SW 1271 (cell line): ENCODE measurements at places on chromosomes 13 and 19.

DNA sequence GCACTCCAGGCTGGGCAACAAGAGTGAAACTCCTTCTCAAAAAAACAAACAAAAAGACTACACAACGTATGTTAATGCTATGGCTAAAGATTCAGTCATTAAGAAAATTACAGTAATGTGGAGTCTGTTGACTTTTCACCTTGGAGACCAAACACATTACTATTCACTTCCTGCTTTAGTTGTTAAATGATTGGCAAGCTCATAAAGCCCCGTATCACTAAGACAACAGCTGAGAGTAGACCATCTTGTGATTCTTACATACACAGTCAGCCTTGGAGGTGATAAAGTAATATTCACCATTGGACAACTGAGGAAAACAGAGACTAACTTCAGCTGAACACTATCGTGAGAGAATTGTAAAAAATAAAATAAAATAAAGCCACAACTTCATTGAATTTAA lies 86.5 kb downstream of the KCTD12 start:
- no peak for DNase-seq

- no peak for DNase-seq
Measured at GRCh38 chr19:39512988-39513387, 2.0 kb upstream of the SELENOV start.

- DNase-seq: no peak
Measured at GRCh38 chr19:1170938-1171754, 2.9 kb downstream of the SBNO2 start.

DNA sequence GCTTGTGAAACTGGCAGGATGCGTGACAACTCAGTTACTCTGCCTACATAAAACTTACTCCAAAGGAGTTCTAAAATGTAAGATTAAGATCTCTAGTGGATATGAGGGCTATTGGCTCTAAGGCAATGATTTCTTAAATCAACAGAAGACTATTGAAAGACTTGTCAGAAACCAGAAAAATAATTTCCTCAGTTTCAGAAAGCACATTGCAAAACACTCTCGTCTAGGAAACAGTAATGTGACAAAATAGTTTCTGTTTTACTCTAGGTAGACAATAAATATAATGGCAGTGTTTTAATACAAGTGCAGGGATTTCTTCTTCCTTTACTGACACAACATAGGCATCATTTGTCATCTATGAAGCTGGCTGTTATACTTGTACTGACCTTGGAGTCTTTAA lies 230.1 kb downstream of the KCTD12 start:
- DNase-seq: no peak

DNA sequence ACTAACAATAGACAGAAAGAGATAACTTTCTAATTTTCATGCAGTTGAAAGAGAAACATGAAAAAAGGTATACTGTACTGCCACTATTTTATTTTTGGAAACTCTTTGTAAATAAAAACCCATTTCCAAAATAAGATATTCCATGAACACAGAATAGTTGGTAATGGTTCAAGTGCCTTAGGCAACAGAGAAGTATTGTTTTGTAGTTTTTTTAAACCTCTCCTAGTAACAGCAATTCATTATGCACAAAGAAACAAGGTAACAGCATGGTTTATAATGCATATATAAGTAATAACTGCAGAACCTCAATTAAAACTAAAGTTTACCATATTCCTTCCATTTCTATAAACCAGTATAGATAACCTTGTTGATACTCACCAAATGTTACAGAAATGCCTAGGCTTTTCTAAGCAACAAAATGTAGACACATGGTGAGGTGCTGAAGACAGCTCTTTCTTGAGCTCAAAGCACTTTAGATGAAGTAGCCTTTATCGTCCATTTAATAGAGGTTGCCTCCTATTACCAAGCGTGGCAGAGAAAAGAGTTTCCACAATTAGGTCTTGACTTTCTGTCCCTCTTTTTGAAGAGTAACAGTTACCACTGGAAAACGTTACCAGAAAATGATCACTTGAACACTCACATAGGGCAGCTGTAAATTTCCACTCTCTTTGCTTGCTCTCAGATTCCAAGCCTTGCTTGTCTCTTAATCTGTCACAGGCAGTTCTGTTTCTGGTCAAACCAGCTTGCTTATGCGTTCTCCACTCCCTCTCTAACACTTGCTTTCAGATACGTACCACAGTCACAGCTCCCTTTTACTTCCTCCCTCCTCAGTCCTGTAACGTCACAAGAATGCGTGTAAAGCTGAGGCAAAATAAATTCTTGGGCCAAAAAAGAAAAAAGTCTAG lies 42.9 kb downstream of the CAB39L start:
- DNase-seq: no peak

GRCh38 chr19:34991542-34992333 lies 8.4 kb upstream of the GRAMD1A start:
- no peak for DNase-seq

DNA sequence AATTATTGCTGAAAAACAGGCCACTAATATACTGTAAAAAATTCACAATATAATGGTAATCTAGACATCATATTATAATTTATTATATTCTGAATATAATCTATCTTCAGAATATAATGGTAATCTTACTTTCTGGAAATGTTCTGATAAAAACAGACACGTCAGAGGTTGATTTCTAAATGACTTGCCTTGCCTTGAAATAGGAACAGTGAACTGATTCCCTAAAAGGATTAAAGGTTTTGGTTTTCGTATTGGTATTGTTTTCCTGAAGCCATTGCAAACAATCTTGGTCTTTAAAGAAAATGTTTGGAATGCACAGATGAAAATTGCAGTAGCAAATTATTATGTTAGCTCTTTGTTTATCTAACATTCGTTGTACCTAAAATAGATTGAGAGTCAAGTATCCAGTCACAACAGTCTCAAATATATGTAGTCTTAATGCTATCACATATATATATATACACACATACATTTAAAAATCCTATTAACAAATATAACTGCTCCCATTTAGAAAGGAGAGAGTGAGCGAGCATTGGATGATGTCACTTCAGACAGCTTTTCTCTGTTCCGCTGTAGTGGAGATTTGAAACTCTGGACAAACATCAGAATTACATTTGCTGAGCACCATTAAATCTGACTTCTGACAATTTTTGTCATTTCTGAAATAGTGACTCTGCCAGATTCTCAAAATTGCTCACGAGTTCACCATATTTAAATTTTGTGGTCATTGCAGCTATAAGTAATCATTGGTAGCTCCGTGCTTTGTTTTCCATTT lies 1.7 kb downstream of the ITM2B start:
- DNase-seq: no peak

GRCh38 chr19:5434351-5434917 lies 20.8 kb upstream of the ZNRF4 start:
- DNase-seq: no peak

DNA sequence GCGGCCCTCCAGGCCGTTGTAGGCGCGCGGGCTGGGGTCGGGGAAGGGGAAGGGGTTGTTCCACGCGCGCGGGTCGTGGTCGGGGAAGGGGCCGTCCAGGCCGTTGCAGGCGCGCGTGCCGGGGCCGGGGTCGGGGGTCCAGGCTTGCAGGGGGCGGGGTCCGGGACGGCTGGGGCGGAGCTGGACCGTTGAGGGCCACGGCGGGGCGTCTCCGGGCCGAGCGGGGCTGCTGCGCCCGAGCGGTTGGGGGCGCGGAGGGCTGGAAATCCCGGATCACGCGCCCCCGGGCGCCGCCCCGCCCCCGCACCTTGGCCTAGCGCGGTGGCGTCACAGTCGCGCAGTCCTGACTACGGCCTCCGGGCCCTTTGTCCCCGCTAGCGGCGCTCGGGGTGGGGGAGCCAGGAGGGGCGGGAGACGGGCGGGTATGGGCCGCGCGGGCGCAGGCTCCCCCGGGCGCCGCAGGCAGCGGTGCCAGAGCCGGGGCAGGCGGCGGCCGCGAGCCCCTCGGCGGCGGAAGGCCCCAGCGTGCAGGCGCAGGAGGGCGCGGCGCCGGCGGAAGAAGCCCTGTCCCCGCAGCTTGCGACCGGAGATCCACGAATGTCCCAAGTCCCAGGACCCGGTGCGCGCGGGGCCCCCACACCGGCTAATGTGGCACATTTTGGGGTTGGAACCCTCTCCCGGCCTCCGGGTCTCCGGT lies 665 bp downstream of the GPX4 start:
- DNase-seq: peak; percentile 53

DNA sequence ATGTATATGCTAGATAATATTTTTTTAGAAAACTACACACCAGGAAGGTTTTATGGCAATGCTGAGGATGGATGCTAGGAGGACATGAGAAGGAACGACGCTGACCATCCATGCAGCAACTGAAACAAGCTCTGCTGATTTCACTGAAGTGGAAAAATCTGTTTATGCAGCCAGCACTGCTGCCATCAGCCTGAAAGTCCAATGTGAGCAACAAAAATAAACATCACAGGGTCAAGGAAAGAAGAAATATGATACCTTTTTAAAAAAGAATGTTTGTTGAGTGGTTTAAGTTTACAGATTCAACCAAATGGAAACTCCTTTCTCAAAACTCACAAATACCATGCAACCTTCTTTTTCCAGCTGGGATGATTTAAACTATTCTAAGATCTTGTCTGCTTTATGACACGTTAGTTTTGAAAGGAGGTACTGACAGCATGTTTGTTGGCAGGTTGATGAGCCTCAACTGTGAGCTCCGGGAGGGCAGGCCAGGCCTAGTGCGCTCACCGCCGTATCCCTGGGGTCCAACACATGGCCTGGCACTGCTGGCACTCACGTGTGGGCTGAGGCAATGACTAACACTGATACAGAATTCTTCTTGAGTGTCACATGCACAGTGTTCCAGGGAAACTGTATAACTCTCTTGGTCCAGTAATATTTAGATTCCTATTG lies 46.8 kb downstream of the LATS2 start:
- no peak for DNase-seq

DNA sequence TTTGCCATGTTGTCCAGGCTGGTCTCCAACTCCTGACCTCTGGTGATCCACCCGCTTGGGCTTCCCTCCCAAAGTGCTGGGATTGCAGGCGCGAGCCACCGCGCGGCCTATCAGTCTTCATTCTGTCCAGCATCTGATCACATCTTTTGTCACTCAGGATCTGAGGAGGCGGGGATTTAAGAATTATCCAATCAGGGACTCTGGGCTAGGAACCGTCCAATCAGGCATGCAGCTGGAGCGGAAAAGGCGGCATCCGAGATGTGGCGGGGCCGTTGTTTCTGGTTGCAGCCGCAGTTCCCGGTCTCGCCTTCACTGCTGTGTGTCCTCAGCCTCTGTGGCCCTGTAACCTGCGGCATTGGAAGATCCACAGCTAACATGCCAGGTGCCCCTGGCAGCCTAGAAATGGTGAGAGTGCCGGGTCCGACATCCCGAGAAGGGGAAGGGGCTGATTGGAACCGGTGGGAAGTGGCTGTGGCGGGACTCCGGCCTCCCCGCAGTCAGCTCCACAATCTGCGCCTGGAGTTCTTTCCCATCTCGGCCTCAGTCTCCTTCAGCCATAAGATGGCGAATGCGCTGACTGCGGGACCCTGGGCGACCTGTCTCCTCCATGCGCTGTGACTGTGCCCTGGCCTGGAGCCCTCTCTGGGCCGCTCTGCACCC lies at the start of gene ZNF729:
ZNF729 (plus strand) TSS at position 291 of the 660 bp plus-strand sequence; CDS start at position 376, 85 bp downstream.
- DNase-seq: no peak

DNA sequence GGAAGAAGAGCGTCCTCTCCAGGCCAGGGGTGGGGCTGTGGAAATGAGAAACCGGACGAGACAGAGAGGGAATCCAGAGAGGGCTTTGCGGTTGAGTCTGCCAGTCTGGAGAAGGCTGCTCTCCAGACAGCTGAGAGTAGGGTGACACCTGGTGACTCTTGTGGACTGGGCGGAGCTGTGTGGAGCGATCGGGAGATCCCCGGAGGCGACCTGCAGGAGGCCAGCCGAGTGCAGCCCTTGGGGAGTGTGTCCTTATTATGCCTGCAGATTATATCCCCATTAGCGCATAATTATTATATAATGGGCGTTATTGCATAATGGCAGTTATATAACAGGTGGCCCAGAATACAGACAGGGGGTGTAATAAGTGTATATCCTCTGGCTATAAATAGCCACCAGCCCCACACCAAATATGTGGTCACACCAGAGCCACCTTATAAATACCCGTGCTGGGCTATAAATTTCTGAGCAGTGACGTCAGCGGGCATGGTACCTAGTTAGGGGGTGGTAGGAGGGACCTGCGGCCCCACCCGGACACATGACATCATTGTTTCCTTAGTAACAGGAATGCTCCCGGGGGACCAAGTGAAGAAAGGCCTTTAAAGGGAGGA lies 41.2 kb downstream of the NFIX start:
- no peak for DNase-seq
